ENCODE measurements at places on chromosomes 12 and 14.

GRCh38 chr12:113228394-113229028, 7.2 kb downstream of the TPCN1 start:
- no peak for DNase-seq

DNA sequence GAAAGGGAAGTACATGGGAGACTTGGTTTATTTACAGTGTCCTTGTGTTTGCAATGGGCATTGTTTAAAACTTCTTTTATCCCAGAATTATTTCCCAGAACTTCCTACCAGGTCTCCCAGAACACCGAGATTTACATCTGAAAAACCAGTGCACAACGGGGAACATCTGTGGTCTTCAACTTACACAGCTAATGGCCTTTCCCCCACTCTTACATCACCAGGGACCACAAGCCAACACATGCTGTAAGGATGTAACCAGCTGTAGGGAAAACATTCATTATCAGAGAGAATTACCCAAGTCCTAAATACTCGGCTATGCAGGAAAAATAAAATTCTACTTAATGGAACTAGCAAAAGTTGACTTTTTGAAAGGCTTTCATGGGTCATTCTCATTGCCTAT, 267.6 kb downstream of the DUSP6 start:
- no peak for DNase-seq

DNA sequence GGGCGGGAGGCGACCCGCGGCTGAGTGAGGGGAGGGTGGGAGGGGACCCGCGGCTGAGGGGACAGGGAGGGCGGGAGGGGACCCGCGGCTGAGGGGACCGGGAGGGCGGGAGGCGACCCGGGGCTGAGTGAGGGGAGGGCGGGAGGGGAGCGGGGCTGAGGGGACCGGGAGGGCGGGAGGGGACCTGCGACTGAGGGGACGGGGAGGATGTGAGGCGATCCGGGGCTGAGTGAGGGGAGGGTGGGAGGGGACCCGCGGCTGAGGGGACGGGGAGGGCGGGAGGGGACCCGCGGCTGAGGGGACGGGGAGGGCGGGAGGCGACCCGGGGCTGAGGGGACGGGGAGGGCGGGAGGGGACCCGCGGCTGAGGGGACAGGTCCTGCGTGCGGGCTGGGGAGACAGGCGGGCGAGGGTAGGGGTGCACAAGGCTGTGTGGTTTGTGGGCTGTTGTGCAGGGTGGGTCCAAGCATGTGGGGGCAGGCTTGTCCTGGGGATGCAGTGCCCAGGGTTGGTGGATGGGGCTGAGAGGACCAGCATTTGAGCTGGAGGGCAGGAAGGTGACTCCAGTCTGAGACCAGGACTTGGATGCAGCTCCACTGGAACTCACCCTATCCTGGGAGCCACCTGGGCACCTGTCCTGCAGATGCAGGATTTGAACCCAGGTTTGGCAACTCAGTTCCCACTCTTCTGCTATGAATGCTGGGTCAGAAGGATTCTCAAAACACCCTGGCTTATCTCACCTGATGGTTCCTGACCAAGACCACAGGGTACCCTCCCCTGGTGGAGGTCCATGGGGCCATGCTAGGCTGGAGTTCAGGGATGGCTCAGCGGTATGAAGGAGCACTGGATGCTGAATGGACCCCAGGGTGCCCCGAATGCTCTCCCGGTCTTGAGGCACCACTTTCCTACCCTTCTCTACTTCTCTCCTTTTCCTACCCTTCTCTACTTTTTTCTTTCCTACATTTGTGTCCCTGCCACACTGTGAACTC, 9.4 kb downstream of the PLD4 start:
- DNase-seq: no peak

- DNase-seq: no peak
These were observed 156.3 kb downstream of the PELI2 start for GRCh38 chr14:56274556-56274955.

- no peak for DNase-seq
These were observed 127.1 kb upstream of the CPNE8 start for GRCh38 chr12:39032448-39032847.

Data from stimulated activated CD4-positive, alpha-beta T cell treated with anti-CD3 and anti-CD28 coated beads, Interleukin-12 subunit alpha, Interleukin-12 subunit beta, amount 100 ng/mL, for 48 hours (primary cell).